Activated CD4-positive, alpha-beta memory T cell treated with anti-CD3 and anti-CD28 coated beads for 36 hours (primary cell): ENCODE measurements at places on chromosomes 16 and 17. TPM values are rescaled to one million over a fixed set of nuclear protein-coding genes. Genes with fewer than 3 reads are reported as not detected.
A peak's percentile ranks its signal among the peaks of the same experiment; 100 is the strongest.

DNA sequence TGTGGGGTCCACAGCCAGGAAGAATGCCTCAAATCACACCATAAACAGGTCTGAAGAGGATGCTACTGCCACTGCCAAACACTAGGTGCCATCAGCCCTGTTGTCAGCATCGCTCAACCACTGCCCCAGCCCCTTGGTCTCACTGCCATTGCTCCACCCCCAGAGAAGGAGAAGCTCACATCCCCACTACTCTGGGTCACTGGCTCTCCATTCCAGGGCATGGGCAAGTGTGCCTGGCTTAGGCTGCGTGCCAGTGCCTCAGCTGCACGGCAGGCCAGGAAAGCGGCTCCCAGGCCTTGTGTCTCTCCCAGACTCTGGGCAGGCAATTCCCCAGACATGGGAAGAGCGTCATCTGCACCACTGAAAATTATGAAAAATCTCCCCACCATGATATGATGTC is 1.2 kb upstream of the IGSF6 start:
- no peak for DNase-seq

- no peak for DNase-seq
These were observed 49.3 kb downstream of the GRB7 start for GRCh38 chr17:39787041-39787440.

DNA sequence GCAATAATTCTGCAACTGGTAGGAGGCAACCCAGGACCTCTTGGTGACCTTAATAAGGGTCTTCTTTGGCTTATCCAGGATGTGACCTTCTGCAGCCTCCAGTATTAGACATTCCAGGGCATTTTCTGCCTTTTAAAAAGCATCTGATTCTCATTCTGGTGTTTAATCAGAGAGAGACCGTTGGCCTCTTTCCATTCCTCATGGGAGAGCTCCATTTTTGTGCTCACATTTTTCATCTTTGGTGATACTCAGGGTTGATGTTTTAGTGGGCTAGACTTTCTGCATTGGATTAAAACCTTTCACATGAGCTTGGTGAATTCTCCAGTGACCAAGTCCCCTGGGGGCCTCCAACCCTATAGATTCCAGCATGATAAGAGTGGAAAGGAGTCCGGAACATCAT is 150.2 kb upstream of the CACNG5 start:
- DNase-seq = no peak

DNA sequence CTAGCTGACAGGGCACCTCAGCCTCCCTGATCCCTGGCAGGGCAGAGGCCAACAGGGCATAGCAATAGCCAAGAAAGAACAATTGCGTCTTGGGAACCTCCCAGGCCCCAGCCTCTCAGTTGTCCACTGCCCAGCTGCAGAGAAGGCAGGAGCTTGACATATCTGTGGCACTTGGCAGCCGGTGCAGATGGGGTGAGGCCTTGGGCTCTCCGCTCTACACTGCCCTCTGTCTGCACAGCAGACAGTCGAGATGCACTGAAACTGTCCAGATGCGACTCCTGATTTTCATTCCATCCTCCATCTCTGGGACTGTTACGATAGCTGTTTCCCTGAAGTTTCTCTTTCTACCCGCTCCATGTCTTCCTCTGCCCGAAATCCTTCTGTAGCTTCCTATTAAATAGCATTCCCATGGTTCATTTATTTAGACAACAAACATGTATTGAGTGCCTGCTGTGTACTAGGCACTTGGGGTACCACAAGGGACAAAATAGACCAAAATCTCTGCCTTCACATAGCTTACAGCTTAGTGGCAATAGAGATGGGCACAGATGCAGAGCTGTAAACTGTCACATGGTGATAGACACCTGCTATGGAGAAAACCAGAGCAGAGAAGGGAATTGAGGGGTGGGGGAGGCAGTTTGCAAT is 3.3 kb downstream of the POLR3E start:
- DNase-seq = peak; percentile 66

GRCh38 chr17:68776451-68776850 is 175.3 kb upstream of the FAM20A start:
- no peak for DNase-seq

DNA sequence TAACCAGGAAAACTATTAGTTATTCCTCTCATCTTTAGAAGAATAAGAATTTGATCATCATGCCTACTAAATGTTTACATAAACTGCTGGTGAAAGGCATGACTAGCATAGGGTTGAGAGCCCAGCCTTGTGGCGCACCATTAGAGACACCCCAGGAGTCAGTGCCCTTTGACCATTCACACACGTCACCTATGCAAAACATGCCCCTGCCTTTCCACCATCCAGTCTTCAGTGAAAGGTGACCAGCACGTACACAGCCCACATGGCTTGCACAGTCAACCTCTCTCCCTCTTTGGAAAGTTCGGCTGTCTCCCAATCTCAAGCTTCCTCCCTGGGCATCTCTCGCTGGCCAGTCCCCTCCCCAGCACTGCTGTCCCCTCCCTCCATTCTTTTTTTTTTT is 150.3 kb downstream of the ENGASE start:
- no peak for DNase-seq

- no peak for DNase-seq
These were observed at the start of gene PSMB10 for GRCh38 chr16:67936124-67936879. TSS of gene PSMB10 (minus strand) at chr16:67936850. CDS start at chr16:67936749, 101 bp downstream.

DNA sequence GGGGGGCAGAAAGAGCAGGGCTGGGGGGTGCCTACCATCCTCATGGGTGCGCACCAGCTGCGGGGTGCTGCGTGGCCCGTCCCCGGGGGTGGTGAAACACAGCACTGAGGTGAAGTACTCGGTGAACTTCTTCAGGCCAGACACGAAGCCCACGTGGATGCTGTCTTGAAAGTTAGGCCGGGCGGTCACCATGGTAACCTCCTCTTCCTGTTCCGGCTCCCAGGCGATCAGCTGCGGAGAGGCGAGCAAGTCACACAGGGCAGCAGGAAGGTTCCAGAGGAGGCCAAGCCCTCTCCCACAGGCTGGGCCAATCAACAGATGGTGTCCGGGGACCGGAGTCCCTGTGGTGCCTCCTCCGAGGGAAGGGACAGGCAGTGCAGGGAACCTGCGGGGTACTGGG is 90.1 kb upstream of the CDC42EP4 start:
- peak; percentile 28 for DNase-seq

DNA sequence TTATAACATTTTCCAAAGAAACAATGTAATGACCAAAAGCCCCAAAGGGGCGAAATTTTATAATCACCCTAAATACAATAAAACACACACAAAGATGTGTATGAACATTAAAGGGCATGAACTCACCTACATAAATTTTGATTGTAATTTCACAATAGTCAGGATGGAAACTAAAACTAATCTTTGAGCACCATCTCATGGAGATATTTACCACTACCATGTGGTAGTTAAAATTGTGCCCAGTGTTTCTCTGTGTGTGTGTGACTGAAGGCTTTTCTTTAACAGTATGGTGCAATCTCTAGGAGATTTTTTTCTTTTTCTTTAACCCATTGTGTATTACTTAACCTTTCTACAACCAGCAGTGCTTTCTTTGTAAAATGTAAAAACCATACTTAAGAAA is 19.7 kb upstream of the MEIOC start:
- DNase-seq = no peak

- no peak for DNase-seq
These were observed 54.2 kb upstream of the CDR2 start for GRCh38 chr16:22428654-22429053.

GRCh38 chr17:82806645-82807044 is 33.2 kb downstream of the ZNF750 start:
- no peak for DNase-seq

The SLFN14 gene
- not detected for total RNA-seq

The CLEC18A gene
- total RNA-seq = 0.44 TPM

The HS3ST3A1 gene
- total RNA-seq = 0.85 TPM
